Dermis blood vessel endothelial cell (primary cell): ENCODE measurements at places on chromosomes 1 and 21.

DNA sequence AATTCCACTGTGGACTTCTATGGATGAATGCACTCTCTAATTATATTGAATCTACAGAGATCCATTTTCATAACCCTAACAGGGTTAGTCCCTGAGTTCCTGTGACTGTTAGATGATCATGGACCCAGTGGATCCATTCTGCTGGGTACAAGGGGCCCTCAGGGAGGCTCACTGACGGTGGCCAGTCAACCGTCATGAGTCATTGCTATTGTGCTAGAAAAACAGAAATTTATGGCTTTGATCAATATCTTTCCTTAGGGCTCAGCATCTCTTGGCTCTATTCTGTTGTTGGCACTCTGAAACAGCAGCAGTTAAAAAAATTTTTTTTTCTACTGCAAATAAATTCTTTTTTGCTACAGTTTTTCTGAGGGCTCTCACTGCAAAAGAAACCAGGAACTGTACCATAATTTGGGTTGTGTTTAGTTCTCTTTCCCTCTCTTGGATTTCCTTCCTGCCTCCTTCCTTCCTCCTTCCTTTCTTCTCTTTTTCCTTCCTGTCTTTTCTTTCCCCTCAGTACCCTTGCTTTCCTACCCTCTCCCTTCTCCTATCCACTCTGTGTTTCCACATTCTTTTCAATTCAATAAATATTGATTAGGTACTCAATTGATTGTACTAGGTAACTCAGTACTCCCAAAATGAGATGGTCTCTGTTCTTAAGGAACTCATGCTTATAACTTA is 49.5 kb downstream of the UTP25 start:
- DNase-seq, result no peak

- no peak for DNase-seq
These were observed 170.5 kb upstream of the FGGY start for GRCh38 chr1:59126366-59126765.

GRCh38 chr1:238552271-238552670 is 661.5 kb upstream of the ZP4 start:
- DNase-seq, result no peak

- no peak for DNase-seq
These were observed 173.0 kb downstream of the NTMT2 start for GRCh38 chr1:170318736-170319135.

GRCh38 chr1:11796036-11796828 is 9.5 kb downstream of the MTHFR start:
- peak; percentile 29 for DNase-seq

GRCh38 chr1:233168384-233168783 is 127.1 kb downstream of the PCNX2 start:
- DNase-seq, result no peak

DNA sequence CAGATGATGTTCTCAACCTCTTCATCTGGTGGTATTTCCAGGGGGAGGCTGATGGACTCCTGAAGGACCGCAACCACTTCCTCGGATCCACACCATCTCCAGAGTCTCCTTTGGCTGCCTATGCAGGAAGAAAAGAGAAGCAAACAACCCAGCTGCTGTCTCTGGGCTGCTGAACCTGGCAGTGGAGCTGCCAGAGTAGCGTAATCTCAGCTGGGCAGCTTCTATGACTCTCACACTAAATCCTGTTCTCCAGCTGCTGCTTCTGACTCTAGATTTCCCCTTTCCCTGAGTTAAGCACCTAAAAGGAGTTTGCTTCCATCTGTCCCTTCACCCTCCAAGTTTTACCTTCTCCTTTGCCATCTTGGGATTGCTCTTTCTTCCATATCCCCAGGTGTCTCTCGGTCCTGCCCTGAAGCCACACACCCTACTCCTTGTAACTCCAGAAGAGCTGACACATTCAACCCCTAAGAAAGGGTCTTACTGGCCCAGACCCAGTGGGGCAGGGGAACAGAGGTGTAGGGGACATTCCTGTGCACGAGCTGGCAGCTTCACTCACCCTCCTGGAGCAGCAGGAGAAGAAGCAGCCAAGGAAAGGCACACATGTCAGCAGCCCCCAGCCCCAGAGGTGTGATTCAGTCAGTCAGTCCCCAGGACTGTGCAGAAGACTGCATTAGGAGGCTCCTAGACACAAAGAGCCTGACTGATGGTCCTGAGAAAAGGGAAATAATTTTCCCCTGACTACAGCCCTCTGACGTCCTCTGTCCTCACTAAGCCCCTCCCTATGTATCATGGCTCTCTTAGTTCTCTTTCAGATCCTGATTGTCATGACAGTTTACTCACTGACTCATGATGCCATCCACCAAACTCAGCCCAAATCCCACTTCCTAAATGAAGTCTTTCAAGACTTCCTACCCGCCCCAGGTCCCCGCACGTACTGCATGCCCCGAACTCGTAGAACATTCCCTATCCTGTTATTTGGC is at the start of gene SLAMF9:
SLAMF9 (minus strand) TSS at position 702 of the 980 bp plus-strand sequence; CDS start at position 602, 100 bp downstream.
- DNase-seq, result no peak
